Activated CD4-positive, CD25-positive, alpha-beta regulatory T cell (primary cell): ENCODE measurements at places on chromosomes 1 and 21.

GRCh38 chr1:246213502-246213901 lies 293.6 kb downstream of the SMYD3 start:
- no peak for DNase-seq

DNA sequence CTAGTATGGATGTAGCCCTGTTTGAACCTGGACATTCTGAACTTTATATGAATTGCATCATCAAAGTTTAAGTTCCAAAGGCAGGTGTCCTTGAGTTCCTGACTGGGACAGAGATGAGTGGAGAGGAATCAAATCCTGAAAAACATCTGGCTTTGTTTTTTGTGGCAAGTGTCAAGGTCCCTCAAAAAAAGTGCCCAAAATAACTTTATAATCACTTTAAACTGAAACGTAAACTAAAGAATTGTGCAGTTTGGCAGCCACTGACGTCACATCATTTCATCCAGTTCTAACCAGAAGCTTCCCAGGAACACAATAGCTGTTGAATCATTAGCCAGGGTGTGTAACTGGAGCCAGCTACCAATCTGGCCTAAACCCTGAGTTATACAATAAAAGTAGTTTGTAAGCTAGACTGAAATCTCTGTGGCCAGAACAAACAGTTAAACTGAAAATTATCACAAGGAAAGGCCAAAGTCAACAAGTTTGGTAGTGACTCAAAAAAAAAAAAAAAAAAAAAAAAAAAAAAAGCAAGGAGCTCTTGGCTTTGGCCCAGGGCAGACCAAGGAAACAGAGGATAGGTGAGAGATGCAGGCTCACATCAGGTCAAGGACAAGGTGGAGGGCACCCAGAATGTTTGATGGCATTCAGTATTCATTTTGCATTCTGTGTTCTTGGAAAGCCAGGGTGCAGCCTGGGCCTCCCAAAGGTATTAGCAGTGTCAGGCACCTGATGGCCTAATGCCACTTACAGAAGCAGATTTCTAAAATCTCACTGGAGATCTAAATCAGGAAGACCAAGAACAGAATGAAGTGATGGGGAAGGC lies 74.3 kb downstream of the TNFSF18 start:
- no peak for DNase-seq

GRCh38 chr1:38272515-38272914 lies 225.9 kb upstream of the POU3F1 start:
- DNase-seq, result no peak

GRCh38 chr1:244280859-244281258 lies 170.8 kb downstream of the ADSS2 start:
- DNase-seq, result no peak

DNA sequence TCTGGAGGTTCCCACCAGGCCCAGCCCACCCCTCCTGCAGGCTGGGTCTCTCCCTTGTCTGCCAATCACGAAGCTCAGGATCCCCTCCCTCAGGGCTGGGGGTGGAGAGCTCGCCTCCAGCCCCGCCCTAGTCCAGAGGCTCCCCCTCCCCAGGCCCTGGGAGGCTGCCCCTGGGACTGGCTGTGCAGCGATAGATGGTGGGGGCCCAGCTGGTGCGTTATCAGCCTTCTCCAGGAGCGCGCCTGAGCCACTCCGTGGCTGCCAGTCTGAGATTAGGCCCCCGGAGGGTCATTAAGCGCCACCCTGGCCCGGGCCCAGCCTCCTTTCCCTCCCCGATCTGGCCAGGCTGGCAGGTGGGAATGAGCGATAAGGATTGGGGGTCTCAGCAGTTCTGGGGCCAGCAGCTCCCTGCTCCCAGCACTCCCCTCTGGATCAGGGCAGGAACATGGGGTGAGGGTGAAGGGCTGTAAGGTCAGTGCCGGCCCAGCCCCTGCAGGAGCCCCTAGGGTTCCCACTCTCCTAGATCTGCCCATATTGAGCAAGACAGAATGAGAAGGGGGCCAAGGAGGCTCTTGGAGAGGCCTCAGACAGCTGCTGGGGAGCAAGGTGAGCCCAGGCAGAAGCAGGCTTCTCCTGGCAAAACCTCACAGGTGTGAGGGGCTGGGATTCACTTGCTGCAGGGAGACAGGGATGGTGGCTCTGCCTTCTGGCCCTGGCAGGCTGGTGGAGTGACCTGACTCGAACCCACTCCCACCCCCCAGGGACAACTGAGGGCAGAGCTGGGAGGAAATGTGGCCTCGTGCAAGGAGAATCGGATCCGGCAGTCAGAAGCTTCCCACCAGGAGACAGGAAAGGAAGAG lies 8.5 kb downstream of the PDZK1IP1 start:
- no peak for DNase-seq

DNA sequence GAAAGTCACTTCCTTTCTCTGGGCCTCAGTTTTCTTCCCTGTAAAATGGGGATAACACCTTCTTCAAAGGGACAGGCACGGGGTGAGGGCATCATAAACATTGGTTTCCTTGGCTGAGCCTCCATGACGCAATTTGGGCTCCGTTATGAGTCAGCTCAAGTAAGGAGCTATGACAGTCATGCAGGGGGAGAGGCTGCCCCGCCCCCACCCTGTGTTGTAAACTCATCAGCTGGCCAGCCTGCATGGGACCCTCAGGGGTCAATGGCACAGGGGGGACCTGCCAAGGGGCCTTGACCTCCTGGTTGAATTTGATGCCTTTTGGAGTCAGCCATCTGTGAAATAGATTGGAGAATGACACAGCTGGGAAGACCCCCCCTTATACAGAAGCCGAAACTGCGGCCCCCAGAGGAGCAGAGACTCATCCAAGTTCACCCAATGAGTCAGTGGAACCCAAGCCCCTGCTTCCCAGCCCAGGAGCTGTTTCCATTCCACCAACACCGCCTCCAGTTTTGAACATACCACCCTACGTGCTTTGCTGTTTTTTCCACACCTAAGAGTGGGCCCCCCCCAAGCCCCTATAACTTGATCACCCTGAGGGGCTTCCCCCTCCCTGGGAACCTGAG lies 36.8 kb upstream of the RUNX3 start:
- DNase-seq, result no peak

- no peak for DNase-seq
Observed at GRCh38 chr21:43864962-43865539, at the start of gene AGPAT3. TSS of gene AGPAT3 (plus strand) at chr21:43865223. CDS start at chr21:43959682, 94,459 bp downstream.

DNA sequence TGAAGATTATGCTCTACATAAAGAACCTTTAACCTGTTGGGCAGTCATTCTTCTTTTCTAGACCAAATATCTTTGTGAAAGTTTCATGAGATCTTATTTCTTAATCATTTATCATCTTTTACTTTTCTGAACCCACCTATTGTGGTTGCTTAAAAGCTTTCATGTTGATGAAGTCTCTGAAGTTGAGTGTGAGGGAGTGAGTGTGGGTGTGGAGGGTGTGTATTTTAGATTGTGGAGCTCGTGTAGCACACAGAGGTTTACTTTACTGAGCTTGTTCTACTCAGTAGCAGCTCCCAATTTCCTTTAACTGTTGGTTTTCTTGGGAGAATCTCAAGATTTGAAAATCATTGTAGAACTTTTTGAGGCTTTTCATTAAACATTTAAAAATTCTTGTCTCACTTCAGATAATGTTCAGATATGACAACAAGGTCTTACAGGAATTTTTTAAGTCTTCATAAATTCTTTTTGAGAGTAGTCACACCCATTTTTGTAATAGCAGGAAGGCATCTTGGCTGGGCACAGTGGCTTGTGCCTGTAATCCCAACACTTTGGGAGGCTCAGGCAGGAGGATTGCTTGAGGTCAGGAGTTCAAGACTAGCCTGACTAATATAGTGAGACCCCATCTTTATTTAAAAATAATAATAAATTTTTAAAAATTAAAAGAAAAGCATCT lies 17.0 kb downstream of the SRRM1 start:
- no peak for DNase-seq

GRCh38 chr21:42159560-42160110 lies 59.3 kb upstream of the ABCG1 start:
- no peak for DNase-seq

DNA sequence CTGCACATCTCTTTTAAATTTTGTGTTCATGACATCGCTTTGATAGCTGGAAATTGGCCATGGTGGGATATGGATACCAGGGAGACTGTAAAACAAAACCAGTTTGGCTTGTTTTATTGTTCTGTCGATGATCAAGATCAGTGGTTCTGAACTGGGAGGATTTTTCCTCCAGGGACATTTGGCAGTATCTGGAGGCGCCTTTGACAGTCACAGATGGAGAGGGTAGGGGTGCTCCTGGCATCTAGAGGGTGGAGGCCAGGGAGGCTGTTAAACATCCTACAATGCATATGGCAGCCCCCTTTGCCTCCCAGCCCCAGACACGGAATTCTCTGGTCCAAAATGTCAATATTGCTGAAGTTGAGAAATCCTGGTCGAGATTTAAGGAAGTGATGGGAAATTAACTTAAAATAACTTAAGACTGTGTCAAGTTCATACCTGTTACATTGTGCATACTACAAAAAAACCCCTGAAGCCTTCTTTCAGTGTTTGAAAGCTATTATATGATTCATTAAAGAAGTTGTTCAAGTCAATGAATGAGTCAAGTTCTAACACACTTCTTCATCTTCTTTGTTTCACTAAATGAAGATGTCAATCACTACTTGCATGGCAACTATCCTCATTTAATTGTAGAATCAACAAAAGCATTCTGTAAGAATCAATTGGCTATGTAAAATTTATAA lies 150.9 kb downstream of the KCNJ6 start:
- no peak for DNase-seq

DNA sequence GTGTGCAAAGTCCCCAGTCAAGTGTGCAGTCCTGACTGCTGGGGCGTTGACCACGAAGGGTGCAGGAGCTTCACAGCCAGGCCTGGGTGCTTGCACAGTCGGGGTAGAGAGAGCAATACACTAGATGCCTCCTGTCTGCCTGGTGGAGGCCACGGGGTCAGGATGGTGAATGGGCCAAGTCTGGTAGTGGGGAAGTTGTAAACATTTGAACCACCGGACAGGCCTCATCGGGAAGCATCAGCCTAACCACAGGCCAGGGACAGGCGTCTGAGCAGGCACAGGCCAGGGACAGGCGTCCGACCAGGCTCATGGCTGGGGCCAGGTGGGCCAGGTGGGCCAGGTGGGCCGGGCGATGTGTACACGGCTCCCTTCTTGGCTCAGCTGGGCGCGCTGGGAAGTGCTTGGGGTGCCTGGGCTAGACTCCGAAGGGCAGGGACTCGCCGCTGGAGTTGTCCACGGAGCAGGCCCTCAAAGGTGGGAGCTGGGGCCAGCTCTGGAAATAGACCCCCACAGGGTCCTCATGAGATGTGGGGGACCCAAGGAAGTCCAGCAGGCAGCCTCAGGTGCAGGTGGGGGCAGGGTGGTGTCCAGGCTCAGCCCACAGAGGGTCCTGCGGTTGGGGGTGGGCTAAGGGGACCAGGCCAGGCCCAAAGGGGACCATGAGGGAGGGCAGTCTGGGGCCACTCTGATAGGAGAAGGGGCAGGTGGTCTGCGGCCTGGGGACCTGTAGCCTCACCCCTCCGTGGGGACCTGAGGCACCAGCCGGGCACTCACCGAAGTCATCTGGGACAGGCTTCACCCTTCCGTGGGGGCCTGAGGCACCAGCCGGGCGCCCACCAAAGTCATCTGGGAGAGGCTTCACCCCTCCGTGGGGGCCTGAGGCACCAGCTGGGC lies 15.0 kb downstream of the COL6A1 start:
- DNase-seq, result no peak

DNA sequence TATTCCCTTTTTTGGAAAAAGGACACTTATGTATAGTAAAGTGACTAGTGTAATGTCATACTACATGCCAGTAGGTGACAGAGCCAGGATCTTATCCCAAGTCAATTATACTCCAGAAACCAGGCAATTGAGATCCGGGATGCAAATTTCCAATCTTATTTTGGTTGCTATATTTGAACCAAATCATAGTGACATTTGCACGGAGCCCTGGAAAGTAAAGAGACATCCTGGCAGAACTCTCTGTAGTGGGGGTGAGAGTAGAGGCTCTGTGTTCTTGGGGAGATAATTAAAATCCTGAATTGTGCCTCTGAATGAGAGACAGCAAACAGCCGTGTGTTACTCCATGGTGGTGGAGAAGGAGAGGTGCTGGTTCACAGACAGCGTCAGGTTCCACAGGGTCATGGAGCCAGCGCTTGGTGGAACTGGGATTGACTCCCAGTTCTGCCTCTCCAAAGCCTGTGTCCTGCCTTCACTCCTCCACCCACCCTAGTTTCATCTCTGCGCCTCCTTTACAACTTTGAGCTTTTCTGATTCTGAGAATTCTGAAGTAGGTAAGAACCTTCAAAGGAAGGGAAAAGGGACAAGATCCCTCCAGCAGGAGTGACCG lies 432.3 kb downstream of the PTPRU start:
- no peak for DNase-seq
